ENCODE measurements at places on chromosomes 5 and 9. TPM values are rescaled to one million over a fixed set of nuclear protein-coding genes. Genes with fewer than 3 reads are reported as not detected.

Gene FAM174A
- total RNA-seq: 11.5 TPM

Gene CAMK2A
- total RNA-seq: not detected

Gene C1QTNF2
- not detected for total RNA-seq

Gene EIF4E1B
- total RNA-seq: not detected

Data from activated T-helper 2 cell treated with anti-CD3 and anti-CD28 coated beads, Interferon-gamma antibody, Interleukin-2, Interleukin-4, amounts not matched to agents 10 μg/mL and 5 μg/mL and 100 μg/mL, durations not matched to agents 14 hours and 24 hours and 36 hours (primary cell).